Activated naive CD8-positive, alpha-beta T cell treated with anti-CD3 and anti-CD28 coated beads for 36 hours (primary cell): ENCODE measurements at places on chromosomes 6 and 20. TPM values are rescaled to one million over a fixed set of nuclear protein-coding genes. Genes with fewer than 3 reads are reported as not detected.

C6orf15 gene
- total RNA-seq: not detected

VSTM2L gene
- not detected for total RNA-seq

DNA sequence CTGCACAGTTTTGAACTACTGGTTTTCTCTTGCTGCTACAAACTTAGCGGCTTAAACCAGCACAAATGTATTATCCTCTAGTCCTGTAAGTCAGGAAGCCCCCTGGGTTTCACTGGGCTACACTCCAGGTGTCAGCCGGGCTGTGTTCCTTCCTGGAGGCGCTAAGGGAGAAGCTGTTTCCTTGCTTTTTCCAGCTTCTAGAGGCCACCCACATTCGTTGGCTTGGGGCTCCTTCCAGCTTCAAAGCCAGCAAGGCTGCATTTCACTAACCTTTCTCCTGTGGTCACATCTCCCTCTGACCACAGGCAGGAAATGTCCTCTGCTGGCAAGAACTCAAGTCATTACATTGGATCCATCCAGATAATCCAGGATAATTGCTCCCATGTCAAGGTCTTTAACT lies 350.6 kb upstream of the PLCB4 start:
- H3K27me3 ChIP-seq: peaks cover 3% of the 10 kb centered on the region
- no peaks in the 10 kb centered on the region for H3K4me1 ChIP-seq
- no peaks in the 10 kb centered on the region for H3K36me3 ChIP-seq
- no peak for DNase-seq
- H3K4me3 ChIP-seq: no peak overlapping the region

- no peaks in the 10 kb centered on the region for H3K36me3 ChIP-seq
- no peak for DNase-seq
- no peaks in the 10 kb centered on the region for H3K4me1 ChIP-seq
- no peaks in the 10 kb centered on the region for H3K27me3 ChIP-seq
- no peak overlapping the region for H3K27ac ChIP-seq
These were observed 131.2 kb downstream of the PLEKHG1 start for GRCh38 chr6:150730801-150731457.

GRCh38 chr20:24147961-24148360 lies 159.4 kb upstream of the GGTLC1 start:
- DNase-seq: no peak
- H3K27ac ChIP-seq: no peak overlapping the region
- H3K27me3 ChIP-seq: peaks cover 3% of the 10 kb centered on the region
- H3K4me3 ChIP-seq: no peak overlapping the region

- no peaks in the 10 kb centered on the region for H3K36me3 ChIP-seq
- no peak for DNase-seq
- H3K27ac ChIP-seq: no peak overlapping the region
- H3K4me1 ChIP-seq: no peaks in the 10 kb centered on the region
These were observed 200.7 kb upstream of the ECI2 start for GRCh38 chr6:4336084-4336483.

DNA sequence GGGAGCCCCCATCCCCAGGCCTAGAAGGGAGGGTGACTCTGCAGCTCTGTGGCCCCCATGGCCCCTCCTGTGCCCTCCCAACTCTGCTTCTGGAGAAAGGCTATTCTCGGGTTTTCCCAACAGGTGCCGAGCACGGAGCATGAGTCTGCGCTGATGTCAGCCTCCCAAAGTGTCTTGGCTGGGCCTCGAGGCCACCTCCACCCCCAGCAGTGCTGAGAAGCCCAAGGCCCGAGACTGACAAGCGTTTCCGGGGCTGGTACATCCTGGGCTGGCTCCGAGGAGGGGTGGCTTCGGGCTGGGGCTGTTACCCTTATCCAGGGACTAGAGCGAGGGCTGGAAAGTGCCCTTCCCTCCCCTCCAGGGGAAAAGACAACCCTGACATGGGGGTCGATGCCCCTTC lies 60.2 kb upstream of the GATA5 start:
- no peaks in the 10 kb centered on the region for H3K27me3 ChIP-seq
- H3K4me1 ChIP-seq: no peaks in the 10 kb centered on the region
- H3K27ac ChIP-seq: no peak overlapping the region
- H3K4me3 ChIP-seq: no peak overlapping the region
